ENCODE measurements at places on chromosomes 3 and 15.

DNA sequence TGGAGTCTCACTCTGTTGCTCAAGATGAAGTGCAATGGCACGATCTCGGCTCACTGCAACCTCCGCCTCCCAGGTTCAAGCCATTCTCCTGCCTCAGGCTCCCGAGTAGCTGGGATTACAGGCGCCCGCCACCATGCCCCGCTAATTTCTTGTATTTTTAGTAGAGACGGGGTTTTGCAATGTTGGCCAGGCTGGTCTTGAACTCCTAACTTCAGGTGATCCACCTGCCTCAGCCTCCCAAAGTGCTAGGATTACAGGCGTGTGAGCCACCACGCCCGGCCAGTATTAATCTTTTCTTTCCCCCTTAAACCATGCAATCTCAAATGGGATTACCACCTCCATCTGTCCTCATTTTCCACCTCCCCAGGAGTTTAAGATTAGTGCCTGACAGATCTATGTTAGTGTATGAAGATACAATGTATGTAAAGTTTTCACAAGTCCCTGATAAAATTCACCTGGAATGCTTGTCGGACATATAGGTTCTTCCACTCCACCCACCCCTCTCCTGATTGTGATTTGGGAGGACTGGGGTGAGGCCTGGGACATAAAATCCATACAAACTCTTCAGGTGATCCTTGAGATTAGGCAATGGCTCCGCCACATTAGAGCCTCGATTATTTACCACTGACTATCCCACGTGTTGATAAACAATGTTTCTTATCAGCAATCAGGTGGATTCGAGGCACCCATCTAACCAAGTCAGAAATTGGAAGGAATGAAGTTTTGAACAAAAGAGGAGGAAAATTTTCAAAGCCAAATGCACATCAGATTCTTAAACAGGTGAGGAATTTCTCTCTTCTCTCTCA lies 1.2 kb downstream of the PARL start:
- no peak for DNase-seq

DNA sequence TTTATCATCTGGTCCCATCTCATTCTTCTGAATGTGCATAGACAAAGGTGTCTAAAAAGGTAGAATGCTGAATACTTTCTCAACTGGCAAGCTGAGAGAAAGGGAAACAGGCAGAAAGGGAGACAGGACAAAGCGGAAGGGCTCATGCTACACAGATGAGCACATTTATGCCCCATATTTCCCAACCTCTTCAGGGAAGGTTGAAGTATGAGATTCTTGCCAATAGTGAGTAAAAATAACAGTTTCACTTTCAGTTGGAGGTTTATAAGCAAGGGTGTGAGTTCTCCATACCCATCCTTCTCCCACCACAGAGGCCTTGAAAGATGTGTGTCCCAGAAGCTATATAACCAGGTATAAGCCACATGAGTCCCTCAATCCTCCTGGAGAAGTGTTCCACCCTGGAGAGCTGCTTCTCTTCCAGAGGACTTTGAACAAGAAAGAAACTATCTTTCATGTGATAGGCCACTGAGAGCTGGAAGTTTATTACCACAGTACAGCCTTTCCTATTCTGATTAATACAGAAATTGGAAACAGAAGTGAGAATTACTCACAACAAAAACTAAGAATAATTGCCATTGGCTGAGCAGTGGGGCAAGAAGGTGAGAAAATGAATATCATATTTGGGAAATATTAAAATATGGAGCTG lies 709.4 kb upstream of the NR2F2 start:
- DNase-seq, result no peak

DNA sequence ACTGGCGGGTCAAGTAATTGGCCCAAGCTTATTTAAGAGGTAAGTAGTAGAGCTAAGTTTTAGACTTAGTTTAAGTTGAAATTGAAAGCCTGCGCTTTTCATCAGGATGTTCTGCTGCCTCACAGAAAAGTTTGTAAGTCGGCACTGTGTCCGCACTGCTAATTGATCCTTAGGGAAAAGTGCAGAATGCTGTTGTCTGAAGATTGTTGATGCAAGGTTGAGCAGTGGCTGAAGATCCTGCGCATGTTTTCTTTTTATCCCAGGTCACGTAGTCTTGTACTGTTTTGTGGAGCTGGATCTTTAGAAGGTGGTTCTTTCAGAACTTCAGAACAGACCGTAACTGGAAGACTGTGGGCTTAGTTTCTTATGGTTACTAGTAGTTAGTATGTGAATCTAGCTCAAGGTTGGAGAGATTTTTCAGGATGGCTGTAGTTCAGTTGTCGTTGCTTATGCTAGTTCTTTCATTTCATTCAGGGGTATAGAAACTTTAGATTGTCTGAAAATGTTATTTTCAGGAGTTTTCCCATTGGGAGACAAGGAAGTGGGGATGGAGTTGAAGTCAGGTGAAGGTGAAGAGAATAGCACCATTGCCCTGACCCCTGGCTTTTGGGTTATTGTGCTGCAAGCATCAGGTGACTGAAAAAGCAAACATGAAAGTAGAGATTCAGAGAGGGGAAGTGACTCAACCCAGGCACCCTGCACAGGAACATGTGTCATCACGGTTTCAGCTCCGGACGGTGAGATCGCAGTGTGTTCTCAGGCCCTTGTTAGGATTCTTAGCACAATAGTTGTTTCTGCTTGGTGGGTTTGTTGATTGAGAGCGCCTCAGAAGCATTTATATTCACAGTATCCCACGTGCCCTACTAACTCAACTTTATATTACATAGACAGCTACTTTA lies 32.8 kb downstream of the AKAP13 start:
- peak; percentile 62 for DNase-seq

GRCh38 chr15:38176155-38176554 lies 76.5 kb upstream of the SPRED1 start:
- DNase-seq, result no peak

DNA sequence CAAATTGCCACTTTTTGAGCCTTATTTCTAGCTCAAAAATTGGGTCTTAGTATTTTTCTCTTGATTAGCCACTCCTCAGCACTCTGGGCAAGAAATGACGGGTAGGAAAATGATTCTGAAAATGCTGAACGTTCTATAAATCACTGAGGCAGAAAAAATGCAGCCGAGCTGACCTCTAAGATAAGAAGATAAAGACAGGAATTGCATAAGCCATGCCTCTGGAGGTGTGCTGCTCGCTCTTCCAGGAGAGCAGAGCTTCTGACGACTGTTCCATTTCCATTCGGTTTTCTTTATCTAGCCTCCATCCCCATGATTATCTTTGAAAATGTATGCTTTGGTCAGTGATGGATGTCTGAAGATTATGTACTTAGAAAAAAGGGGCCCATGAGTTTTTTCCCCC lies 558.8 kb upstream of the ADAMTS9 start:
- DNase-seq, result no peak

- no peak for DNase-seq
These were observed 71.1 kb downstream of the MGLL start for GRCh38 chr3:127751163-127751621.

DNA sequence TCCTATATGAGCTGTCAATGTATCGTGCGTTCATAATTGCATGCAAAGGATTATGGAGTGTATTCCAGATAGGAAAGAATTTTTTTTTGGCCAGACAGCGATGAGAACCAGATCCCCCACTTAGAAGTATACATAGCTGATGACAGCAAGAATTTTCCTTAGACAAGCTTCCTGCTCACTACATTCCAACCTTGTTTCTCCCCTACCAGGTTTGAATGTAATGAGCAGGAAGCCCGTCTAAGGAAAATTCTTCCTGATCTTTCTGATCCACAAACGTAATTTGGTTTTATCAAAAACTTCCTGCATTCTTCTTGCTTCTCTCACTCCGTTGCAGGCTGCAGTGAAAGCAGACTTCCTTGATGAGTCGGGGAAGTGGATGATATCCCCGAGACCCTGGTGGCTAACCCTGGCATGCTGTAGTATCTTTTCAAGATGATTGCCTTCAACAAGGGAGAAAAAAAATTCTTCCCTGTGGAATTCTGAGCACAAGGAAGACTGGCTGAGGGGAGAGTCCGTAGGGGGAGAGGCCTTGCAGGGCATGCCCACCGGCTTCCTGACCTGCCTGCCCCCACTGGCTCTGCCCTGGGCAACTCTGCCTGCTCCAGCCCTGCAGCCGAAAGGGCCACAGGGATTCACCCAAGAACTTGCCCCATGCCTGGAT lies 243.1 kb downstream of the TLE3 start:
- DNase-seq, result no peak

DNA sequence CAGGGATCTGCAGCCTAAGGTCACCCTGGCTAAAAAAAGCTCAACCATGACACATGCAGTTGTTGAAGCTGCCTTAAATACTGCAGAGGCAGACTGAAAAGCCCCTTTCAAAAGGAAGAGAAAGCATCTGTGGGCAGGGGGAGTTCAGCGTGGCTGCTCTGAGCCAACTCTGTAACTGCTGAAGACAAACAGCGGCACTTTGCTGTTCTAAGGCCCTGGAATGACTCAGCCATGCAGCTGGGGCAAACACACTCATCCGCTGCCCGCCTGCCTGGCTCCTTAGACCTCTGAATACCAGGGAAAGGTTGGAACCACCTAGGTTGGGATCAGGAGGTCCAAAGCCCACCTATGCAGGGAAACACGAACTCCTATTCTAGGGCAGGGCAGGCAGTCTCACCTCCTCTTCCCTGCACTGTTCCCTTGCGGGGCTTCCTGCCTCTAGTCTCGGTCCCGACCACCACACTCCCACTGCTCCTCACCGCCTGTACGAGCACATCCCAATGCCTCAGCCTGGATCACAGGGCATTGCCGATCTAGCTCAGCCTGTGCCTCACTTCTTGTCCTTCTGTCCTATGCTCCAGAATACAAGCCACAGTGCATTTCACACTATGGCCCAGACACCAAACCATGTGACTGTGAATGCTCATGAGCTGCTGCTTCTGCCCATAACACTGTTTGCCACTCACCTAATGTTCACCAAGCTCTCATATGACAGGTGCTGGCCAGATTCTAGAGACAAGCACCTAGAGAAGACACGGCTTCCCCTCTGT lies 6.6 kb upstream of the MUSTN1 start:
- no peak for DNase-seq

GRCh38 chr15:39616731-39617455 lies 36.0 kb downstream of the THBS1 start:
- DNase-seq, result no peak

GRCh38 chr3:42314411-42314810 lies 48.4 kb upstream of the CCK start:
- DNase-seq, result no peak

GRCh38 chr3:176578316-176578715 lies 619.0 kb downstream of the TBL1XR1 start:
- DNase-seq, result no peak

DNA sequence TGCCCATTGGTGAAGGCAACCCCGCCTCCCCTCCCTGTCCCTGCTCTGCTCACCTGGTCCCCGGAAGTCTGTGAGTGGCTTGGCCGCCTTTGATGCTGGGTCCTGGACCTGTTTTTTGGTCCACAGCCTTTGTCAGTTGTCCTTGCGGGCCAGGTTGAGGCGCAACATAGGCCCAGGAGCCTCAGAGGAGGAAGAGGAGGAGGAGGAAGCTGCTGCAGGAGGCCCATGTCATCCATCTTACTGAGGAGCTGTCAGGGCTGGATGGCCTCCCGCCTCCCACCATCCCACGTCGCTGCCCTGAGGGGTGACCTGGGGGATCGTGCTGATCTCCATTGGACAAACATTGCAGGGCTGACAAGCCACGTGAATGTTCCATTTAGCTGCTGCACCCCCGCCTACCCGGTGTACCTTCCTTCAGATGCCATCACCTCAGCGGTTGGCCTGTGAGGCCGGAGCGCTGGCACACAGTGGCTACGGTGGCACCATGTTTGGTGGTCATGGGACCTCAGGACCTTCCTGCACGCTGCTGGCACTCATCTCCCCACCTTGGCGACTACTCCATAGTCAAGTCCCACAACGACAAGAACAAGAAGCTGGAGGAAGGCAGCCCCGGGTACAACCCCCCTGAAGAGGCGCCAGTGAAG lies 106.3 kb downstream of the SMAD6 start:
- no peak for DNase-seq

DNA sequence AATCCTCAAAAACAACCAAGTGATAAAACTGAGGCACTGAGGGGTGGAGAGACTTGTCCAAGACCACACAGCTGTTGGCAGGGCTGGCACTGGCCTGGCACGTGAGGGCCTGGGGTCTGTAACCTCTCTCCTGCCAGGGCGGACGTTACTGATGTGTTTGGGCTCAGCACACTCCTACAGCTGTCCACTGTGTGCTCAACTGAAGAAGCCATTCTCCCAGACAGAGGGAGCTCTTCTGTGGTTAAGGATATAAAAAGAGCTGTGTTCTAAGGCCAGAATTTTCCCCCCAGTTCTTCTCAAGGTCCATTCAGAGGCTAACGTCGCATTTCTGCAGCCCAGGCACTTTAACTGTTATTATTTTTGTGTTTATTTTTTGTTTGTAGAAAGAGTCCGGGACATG lies 429.0 kb upstream of the ATP11B start:
- no peak for DNase-seq

- no peak for DNase-seq
These were observed 1.1 kb downstream of the MCF2L2 start for GRCh38 chr3:183427196-183427875.

GRCh38 chr3:113485161-113485609 lies 29.8 kb downstream of the SPICE1 start:
- no peak for DNase-seq

- no peak for DNase-seq
These were observed 176.8 kb downstream of the TUSC7 start for GRCh38 chr3:116886202-116886893.

GRCh38 chr15:95494971-95495541 lies 835.4 kb upstream of the NR2F2 start:
- no peak for DNase-seq

DNA sequence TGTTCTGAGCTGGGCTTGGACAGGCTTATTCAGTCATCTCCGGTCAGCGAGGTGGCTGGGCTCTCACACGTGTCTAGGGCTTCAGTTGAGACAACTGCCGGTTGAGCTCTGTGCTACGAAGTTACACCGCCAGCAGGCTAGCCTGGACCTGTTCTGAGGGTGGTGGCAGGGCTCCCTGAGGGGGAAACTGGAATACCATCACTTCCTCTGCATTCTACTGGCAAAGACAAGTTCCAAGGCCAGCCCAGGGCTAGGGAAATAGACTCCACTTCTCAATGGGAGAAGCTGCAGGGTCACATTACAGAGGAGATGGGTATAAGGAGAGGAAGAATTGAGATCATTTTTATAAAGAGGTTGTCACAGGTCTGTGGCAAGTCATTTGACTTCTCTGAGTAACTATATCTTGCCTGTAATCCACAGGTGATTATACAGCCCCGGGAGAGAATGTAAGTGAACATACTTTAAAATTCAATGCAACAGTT lies 106.8 kb upstream of the IL12A start:
- DNase-seq, result no peak

DNA sequence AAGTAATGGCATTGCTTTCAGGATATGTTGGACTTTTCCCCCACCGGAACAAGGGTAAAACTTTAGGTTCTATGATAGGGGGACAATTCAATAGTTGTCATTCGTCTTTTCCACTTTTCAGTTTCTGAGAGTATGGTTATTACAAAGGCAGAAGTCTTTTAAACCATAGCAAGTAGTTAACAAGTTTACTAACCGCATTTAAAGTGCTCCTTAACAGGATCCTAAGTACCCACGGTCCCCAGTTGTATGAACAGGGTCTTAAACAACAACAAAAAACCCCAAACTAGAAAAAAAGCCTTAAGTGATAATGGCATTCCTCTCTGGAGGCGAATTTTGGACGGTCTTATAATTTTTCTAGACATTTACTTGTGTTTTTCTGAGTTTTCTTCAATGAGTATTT lies 831 bp downstream of the IFT57 start:
- DNase-seq, result no peak

Measured in T-helper 22 cell (primary cell).